WERI-Rb-1 (cell line): ENCODE measurements at places on chromosomes 11 and 22.

DNA sequence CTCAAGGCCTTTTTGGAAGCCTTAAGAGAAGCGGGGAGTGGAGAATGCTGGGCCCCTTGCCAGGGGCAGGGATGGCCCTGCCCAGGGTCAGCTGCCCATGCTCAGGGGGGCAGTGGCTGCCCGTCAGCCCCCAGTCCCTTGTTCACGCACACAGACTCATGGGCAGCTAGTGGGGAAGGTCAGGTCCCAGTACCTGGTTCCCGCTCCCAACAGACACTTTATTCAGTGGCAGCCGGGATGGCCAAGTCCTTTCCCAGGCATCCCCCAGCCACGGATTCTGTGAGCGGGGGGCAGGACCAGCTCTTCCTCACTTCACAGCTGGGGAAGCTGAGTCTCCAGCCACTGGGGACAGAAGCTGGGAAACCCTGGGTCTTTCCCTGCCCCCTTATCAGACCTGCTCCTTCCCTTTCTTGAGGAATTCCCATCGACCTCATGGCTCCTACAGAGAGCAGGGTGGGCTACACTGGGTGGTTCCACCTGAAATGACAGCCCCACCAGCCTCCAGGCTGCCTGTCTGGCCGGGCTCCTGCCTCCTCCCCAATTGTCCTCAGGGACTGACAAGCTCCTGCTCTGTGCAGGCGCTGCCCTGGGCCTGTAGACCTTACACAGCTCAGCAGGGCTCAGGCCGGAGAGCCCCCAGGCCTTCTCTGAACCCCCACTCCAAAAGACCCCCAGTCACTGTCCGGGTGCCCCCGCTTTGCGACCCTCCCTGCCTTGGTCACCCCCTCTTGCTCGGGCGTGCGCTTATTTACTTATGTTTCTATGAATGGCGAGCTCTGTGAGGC is 61.0 kb upstream of the FGF3 start:
- peak; percentile 2 for DNase-seq

DNA sequence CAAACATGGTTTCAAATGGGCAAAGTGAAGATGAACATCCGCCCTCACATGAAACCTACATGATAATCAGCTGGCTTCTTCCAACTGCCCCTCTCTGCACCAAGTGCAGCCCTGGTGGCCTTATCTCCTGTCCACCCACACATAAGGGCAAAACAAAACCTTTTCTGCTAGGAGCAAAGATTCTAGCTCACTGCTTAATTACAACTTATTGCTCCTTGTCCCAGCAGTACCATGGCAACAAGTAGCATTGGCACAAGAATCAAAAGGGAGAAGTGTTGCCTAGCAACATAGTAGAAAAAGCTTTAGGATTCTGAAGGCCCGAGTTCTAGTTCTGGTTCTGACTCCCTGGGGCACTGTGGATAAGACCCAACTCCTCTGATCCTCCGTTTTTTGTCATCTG is 68.7 kb upstream of the BMAL1 start:
- no peak for DNase-seq

DNA sequence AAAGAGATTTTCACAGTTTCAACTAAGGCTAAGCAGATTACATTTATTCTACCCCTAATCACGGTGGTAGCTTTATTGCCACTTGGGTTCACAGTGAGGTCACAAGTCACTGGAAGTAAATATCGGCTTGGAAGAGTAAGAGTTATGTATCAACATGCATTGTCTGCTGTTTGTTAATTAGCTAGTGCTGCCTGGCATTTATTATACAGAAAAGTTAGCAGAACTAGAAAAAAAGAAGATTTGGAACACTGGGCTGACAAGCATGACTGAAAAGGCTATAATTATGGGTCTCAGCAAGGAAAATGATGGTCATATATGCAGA is 13.7 kb upstream of the RAB38 start:
- no peak for DNase-seq

DNA sequence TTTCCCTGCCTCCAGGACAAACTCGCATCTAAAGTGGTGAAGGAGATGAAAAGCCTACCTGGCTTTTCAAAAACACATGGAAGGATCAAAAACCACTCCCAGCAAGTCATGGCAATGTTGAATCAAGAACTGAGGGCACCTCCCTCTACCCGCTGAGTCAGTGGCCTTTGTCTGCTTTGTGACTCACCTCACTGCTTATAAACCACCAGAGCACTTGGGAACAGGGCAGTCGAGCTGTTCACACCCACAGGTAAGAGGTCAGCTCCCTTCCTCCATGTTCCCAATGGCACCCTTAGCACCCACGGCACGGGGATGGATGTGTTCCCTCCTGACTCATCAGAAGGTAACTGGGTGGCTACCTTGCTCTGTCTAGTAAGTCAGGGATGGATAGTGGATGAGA is 21.7 kb downstream of the TENM4 start:
- DNase-seq: no peak

DNA sequence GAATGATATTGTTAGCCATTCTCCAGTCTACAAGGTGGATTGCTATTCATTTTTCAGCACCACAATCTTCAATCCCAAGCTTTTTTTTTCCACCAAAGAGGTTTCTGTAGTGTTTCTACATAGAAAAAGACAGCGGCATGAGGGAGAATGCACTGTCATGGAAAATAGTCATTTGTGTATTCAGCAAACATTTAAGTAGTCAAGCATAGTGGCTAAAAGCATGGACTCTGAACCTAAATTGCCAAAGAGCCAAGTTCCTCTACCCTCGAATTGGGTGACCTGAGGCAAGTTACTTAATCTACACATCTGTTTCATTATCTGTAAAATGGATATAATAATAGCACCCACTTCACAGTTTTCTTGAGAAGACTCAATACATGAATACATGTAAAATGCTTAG is 14.2 kb downstream of the GAS2 start:
- DNase-seq: no peak

GRCh38 chr11:35083181-35083430 is 55.9 kb upstream of the CD44 start:
- no peak for DNase-seq

GRCh38 chr11:112590764-112591163 is 330.1 kb upstream of the PLET1 start:
- DNase-seq: no peak

DNA sequence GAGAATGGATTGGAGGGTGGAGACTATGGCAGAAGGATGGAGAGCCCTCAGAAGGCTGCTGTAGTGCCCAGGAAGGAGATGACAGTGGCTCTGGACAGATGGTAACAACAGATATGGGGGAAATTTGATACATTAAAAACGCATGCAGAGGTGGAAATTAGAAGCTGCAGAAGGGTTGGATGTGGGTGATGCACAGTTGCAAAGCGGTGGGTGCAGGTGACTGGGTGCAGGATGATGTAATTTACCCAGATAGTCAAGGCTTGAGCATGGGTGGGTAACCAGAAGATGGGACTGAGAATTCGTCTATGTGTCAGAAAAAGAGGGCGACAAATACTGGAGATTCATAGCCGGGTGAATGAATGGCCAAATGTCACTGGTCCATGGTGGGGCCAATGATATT is 570.3 kb downstream of the MN1 start:
- no peak for DNase-seq

DNA sequence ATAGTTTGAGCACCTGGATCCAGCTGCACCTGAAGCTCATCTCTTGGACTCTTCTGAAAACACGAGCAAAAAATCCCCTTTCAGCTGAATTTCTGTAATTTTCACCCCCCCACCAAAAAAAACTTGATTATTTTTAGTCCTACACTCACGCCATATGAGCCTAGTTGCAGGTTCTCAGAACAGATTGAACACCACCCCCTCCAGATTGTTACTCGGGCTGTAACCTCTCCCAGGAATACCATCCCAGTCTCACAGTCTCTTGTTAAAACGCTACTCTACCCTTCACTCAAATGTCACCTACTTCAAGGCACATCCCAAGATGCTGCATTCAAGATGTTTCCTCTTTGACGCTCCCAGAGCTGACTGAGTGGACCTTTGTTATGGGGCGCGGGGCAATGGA is 96.3 kb upstream of the PRDM11 start:
- DNase-seq: no peak

- DNase-seq: no peak
Observed at GRCh38 chr11:60821827-60822599, 19.9 kb upstream of the CCDC86 start.

DNA sequence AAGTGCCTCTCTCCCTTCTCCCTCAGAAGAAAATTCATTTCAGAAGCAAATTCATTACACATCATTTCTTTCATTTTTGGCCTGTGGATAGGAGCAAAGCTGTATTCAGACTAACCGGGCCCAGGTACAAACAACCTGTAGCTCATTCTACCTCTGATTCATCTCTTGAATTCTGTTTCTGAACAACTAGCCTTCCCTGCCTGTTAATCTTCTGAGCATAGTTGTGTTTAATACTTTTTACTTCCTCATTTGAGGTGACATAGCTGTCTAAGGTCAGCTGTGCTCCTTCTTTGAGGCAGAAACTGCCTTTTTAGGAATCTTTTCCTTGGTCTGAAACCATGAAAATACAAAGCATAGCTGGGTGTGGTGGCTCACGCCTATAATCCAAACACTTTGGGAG is 12.6 kb upstream of the IL18BP start:
- DNase-seq: no peak

DNA sequence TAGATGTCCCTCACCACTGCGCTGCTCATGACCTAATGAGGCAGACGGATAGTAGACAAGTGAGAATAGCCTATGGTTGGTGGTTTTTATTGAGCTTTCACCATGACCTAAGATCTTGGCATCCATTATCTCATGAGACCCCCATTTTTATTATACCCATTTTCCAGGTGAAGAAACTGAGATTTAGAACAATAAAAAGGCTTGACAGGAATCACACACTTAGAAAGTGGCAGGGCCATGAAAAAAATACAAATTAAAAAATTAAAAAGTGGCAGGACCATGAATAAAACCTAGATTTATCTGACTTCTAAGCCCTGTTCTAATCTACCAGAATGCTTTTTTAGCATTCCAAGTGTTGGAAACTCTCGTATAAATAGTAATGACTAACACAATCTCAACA is 1.1 kb downstream of the LRRC55 start:
- no peak for DNase-seq

DNA sequence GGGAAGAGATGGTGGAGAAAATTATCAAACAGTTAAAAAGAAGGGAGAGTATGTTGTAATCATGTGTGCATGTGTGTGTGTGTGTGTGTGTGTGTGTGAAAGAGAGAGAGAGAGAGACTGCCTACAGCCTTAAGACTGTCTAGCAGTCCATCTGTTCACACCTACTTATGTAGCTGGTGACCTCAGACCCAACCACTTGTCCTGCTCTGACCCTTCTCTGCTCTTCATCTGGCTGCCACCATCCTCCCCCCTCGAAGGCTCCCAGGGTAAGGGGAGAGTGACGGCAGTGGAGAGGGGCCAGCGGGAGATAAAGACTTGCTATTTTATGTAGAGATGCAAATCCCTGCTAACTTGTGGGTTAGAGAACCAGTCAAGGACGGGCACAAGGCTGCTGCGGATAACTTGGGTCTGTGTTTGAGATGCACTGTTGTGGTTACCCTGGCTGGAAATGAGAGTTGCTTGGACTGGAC is 24.9 kb upstream of the GRAMD1B start:
- DNase-seq: peak; percentile 94

- peak; percentile 28 for DNase-seq
Observed at GRCh38 chr11:44596525-44597276, 31.2 kb downstream of the CD82 start.

- DNase-seq: no peak
Observed at GRCh38 chr11:75859614-75860013, 44.6 kb downstream of the UVRAG start.

DNA sequence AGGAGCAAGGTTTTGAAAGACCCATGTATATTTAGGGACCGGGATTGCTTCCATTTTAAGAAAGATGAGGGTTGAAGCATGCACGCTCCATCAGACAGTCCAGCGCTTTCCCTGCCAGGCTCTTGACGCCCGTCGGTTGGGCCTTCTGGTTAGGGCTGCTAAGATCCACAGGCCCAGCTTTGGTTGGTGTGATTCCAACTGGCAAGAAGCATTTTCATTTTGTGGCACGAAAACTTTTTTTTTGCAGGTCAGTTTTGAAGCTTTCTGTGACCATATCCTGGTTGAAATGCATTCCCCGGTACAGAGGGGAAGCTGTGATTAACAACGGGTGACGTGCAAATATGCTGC is 34.3 kb upstream of the MPPED1 start:
- DNase-seq: no peak

- DNase-seq: no peak
Observed at GRCh38 chr11:1654388-1655167, 25.0 kb downstream of the KRTAP5-5 start.

DNA sequence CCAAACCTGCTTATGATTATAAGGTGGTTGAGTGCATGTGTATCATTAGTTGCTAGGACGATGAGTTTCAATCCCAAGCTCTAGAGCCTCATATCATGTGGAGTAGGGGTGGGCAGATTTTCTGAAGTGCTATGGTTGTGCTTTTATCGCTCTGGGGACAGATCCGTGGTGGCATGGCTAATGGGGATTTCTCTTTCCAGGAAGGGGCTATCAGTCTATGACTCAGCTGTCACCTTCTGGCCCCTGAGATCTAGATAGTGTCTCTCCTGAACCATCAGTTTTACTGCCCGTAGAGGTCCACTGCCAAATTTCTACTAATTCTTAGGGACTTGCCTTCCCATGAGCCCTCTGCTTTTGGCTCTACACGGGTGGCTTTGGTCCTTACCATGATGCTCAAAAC is 51.8 kb downstream of the FDX1 start:
- DNase-seq: no peak

DNA sequence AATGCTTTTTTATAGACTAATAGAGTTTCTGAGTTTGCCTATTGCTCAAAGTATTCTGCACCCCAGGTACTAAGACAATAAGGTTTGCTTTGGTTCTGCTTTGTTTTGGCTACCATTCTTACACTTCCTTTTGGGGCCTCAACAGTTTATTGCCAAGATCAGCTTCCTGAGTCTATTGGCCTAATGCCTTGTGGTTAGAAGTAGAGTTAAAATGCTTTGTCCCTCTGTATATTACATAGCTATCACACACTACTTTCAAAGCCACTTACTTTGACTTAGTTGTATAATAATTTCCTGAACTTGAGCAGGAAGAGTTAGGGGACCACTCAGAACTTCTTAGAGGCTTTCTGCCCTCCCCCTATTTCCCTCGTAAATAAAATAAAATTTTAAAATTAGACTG is 96.5 kb downstream of the DLG2 start:
- DNase-seq: no peak
